Esophagus muscularis mucosa (tissue), 4 donors: ENCODE measurements at places on chromosomes 16 and 17. TPM values are rescaled to one million over a fixed set of nuclear protein-coding genes. Genes with fewer than 3 reads are reported as not detected.

Gene ORC6
- total RNA-seq = 0.32 TPM

Gene FNDC8
- total RNA-seq = not detected

Gene TMEM132E
- not detected for total RNA-seq

Gene BAIAP3
- total RNA-seq = 2.2 TPM

DNA sequence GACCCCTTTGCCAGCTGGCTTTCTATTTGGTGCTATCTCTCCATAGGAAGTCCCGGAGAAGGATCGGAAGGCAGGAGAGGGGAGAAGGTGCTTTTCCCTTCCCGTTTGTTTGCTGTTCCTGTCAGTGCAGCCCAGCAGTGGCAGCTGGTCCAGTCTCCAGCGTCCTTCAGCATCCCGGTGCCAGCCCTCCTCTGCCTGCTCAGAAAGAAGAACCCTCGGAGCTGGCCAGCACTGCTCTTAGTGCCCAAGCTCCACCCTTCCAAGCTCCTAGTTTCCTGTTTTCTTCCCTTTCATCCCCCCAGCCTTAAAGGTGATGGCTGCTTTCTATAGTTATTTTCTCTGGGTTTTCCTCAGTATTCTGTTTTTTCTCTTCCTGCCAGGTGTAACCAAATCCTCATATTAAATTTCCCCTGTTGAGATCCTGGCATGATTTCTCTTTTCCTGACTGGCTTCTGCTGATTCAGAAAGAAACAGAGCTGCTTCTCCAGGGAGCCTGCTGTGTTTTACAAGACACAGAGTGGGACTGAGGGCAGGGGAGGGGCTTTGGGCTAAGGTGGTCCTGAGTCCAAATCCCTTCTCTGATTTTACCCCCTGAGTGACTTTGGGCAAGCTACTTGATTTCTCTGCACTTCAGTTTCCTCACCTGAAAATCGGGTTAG lies 186.8 kb downstream of the COPRS start:
- no peaks in the 10 kb centered on the region for H3K27me3 ChIP-seq
- H3K4me1 ChIP-seq = peaks cover 17% of the 10 kb centered on the region
- H3K36me3 ChIP-seq = no peaks in the 10 kb centered on the region
- H3K27ac ChIP-seq = no peak overlapping the region

GRCh38 chr17:45893725-45894021 lies 681 bp upstream of the MAPT start:
- H3K4me1 ChIP-seq = peaks cover 35% of the 10 kb centered on the region
- H3K4me3 ChIP-seq = peak overlapping the region; percentile 86
- DNase-seq = no peak
- peak overlapping the region; percentile 73 for H3K27ac ChIP-seq
- H3K27me3 ChIP-seq = peaks cover 40% of the 10 kb centered on the region

GRCh38 chr16:29662729-29663015 lies 375 bp upstream of the SPN start:
- H3K27ac ChIP-seq = no peak overlapping the region
- no peaks in the 10 kb centered on the region for H3K27me3 ChIP-seq
- H3K4me3 ChIP-seq = no peak overlapping the region
- DNase-seq = no peak
- H3K4me1 ChIP-seq = no peaks in the 10 kb centered on the region

GRCh38 chr16:10980813-10981212 lies 36.4 kb downstream of the CLEC16A start:
- no peak overlapping the region for H3K4me3 ChIP-seq
- peak overlapping the region; percentile 82 for H3K27ac ChIP-seq
- peaks cover 27% of the 10 kb centered on the region for H3K4me1 ChIP-seq
- no peak for DNase-seq
- peaks cover 8% of the 10 kb centered on the region for H3K36me3 ChIP-seq
- H3K27me3 ChIP-seq = no peaks in the 10 kb centered on the region

DNA sequence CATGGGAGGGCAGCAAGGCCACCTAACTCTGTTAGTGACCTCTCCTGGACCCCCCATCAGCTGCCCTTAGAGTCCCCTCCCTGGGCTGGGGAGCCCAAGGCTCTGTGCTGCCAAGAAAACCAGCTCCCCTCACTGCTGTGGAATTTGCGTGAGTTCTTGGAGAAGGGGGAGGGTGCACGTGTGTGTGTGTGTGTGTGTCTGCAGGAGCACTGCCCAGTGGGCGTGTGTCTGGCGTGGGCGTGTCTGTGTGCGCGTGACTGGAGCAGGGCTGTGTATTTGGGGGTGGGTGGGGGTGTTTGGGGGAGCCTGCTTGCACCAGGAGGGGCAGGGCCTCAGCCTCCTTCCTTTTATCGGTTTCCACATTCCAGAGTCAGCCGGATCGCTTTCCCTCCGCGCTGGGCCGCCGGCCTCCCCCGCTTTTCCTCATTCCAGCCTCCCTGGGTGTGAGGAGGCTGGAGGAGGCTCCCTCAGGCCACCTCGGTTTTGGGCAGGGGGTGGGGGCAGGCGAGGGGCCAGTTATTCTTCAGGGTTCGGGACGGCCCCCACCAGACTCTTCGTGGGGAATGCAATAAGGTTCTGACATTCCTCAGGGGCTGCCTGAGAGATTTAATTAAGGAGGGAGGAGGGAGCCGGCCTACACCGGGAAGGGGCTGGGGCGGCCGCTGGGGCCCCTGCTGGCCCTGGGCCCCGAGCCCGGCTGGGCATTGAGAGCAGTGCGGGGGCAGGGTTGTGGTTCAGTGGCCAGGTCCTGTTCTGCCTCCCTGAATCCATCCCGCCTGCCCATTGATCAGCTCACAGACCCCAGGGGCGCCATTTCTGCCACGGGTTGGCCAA lies 2.5 kb downstream of the VASN start:
- DNase-seq = no peak
- H3K27ac ChIP-seq = peak overlapping the region; percentile 83
- peak overlapping the region; percentile 72 for H3K4me3 ChIP-seq
- no peaks in the 10 kb centered on the region for H3K27me3 ChIP-seq
- peaks cover 95% of the 10 kb centered on the region for H3K4me1 ChIP-seq

DNA sequence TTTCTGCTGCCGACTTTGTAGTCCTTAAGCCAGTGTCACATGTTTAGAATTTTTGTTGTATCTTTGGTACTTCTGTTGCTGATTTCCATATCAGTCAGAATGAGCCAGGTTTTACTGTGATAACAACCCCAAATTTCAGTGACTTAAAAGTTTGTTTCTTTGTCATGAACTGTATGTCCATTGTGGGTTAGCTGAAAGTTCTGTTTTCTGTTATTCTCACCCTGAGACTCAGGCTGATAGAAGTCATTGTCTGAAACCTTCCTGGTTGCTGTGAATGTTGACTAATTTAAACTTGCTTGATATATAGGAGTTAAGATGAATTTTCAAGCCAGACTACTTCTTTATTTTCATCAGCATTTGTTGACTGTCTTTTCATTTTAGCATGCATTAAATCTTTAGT lies 68.8 kb downstream of the MRTFB start:
- H3K36me3 ChIP-seq = peaks cover 15% of the 10 kb centered on the region
- no peak for DNase-seq
- H3K27me3 ChIP-seq = no peaks in the 10 kb centered on the region

- no peak overlapping the region for H3K4me3 ChIP-seq
- H3K4me1 ChIP-seq = peaks cover 2% of the 10 kb centered on the region
- no peak for DNase-seq
Observed at GRCh38 chr17:33942414-33942813, 312.7 kb upstream of the CCL2 start.

DNA sequence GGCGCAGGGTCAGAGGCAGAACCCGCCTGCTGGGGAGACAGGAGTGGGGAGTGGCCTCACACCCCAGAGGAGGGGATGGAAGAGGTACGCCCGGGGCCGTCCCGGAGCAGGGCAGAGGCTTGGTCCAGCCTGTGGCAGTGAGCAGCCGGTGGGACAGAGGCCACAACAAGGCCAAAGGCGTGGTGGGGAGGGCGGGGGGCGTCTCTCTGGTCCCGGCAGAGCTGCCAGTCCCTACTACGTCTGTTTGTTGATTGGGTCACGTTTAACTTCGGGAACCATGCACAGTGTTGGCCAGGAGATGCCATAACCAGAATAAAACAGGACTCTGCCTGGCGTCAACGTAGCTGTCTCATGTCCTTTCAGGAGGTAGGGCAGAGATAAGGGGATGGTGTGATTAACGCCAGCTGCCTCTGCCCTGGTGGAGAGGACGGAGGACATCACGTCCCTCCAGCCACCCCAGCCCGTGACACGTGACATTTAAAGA lies 192.8 kb downstream of the BANP start:
- H3K4me1 ChIP-seq = peaks cover 4% of the 10 kb centered on the region
- H3K27me3 ChIP-seq = no peaks in the 10 kb centered on the region
- H3K36me3 ChIP-seq = no peaks in the 10 kb centered on the region
- H3K4me3 ChIP-seq = no peak overlapping the region
- no peak overlapping the region for H3K27ac ChIP-seq

GRCh38 chr17:31582151-31582907 lies 190.9 kb downstream of the RAB11FIP4 start:
- no peak for DNase-seq
- peaks cover 11% of the 10 kb centered on the region for H3K36me3 ChIP-seq
- H3K27ac ChIP-seq = peak overlapping the region; percentile 87
- no peaks in the 10 kb centered on the region for H3K27me3 ChIP-seq
- no peak overlapping the region for H3K4me3 ChIP-seq
- H3K4me1 ChIP-seq = peaks cover 48% of the 10 kb centered on the region

DNA sequence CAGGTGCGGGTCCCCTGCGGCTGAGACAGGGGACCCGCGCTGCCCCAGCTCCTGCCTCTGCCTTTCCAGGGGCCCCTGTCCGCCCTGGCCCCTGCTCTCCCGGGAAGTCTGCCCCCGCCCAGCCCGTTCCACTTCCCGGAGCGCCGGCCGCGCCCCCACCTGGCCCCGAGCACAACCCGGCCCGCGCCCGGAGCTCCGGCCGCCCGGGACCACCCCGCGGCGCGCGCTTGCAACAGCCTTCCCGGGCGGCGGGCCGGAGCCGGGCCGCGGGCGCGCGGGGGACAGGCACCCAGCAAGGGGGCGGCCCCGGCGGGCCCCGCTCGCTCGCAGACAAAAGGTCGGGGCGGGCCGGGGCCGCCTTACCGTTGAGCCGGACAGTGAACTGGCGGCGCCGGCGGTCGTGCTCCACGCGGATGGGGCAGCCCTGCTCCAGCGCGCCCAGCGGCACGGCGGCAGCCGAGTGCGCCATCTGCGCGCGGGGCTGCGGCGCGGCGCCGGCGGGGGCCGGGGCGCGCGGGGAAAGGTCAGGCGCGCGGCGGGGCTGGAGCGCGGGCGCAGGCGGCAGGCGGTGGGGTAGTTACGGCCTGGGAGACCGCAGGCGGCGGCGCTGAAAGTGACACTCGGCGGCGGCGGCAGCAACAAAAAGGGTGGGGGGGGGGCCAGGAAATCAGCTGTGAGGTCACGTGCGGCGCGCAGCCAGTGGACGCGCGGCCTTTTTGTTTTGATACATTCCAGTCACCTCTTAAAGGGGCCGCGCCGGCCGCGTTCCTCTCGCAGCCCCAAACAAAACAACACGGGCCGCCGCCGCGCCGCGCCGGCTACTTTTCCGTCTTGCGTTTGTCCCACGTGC lies at the start of gene NATD1:
NATD1 (minus strand) TSS at position 615 of the 850 bp plus-strand sequence; CDS start at position 469, 146 bp downstream.
- peak; percentile 98 for DNase-seq
- peak within 1 kb of the TSS; percentile 80 for H3K4me3 ChIP-seq
- H3K36me3 ChIP-seq = no peaks in the 10 kb centered on the region

DNA sequence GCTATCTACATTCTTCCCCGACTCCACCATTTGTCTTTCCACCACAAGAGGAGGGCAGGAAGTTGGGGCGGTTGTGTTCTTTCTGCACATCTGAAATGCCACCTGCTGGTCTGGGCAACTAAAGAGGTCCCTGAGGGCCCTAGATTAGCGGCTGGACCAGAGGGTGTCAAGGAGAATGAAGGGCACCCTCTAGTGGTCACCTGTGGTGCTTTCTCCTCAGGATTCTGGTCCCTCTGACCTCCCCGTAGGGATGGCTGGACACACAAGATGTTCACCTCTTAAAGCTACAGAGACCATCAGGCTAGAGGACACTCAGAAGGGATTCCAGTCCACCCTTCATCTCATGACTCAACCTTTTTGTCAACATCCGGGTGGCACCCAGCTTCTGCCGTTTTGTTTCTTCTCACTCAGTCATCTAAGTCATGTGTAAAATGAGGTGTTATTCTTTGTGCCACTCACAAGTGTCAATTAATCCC lies 2.9 kb upstream of the SCIMP start:
- no peak overlapping the region for H3K27ac ChIP-seq
- DNase-seq = no peak
- no peaks in the 10 kb centered on the region for H3K27me3 ChIP-seq
- H3K4me3 ChIP-seq = no peak overlapping the region
- H3K4me1 ChIP-seq = no peaks in the 10 kb centered on the region

GRCh38 chr17:34706029-34706428 lies 126.6 kb downstream of the TMEM132E start:
- peak; percentile 37 for DNase-seq
- no peaks in the 10 kb centered on the region for H3K36me3 ChIP-seq
- no peak overlapping the region for H3K4me3 ChIP-seq
